Stimulated activated CD4-positive, alpha-beta T cell treated with anti-CD3 and anti-CD28 coated beads, Interleukin-12 subunit alpha, Interleukin-12 subunit beta, amount 100 ng/mL, for 4 hours (primary cell): ENCODE measurements at places on chromosomes 5 and 9.

GRCh38 chr9:79185866-79186265, 385.9 kb upstream of the TLE4 start:
- DNase-seq = no peak

DNA sequence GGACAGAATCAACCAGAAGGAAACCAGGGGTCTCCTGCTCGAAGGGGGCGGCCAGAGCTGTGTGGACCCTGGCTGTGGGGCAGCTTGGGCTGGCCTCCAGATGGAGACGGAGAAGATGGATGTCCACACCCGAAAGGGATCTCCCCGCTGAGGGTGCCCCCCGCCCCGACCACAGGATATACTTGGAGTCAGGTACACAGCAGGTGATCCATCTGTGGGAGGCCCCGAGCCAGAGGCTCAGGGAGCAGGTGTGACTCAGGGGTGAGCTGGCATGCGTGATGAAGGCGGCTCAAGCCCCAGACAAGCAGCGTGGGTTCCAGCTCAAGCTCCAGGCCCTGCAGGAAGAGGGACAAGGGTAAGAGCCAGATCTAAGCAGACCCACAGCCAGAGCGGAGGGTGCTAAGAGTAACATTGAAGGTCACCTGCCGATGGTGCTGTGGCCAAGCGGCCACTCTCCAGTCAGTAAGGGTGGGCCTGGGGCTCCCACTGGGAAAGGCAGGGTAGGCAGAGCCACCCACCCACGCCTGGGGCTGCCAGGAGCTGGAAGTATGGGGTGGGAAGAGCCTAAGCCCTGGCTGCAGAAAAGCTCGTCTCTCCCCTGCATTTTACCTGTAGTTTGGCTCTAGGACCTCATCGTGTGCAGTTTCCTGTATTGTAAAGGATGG, 30.6 kb upstream of the MVB12B start:
- DNase-seq = no peak

- DNase-seq = no peak
These were observed 197.7 kb upstream of the OTULINL start for GRCh38 chr5:14383923-14384322.

GRCh38 chr9:135874859-135875258, 32.5 kb downstream of the CAMSAP1 start:
- no peak for DNase-seq

DNA sequence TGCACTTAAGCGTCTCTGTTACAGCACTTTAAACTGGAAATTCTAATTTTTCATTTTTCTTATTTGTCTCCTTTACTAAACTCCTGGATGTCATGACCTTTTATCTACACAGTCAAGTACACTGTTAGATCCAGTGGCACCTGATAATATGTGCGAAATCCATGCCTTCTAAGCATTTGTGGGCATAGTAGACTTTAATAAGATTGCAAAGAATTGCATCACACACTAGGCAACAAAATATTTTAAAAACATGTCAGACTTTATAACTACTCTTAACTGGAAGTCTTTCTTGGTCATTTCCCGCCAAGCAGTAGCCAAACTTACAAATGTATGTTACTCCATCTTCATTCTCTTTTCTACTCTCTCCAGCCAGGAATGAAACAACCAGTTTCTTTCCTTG, 5.0 kb upstream of the SPINK1 start:
- DNase-seq = no peak

DNA sequence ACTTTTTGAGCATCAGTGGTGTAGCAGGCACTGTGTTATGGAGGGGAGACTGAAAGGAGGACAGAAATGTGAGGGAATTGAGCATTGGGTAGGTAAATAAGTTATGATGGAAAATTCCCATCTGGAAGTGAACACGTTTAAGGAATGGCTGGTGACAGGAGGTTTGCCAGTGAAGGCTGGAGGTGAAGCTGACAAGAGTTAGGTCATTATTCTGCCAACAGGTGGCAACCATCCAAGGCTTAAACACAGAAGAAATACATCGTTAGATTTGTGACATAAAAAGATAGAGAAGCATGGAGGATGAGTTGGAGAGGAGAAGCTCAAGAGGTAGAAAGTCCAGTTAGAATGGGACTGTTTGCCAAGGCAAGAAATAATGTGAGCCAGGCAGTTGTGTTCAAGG, 455.3 kb upstream of the SGCD start:
- no peak for DNase-seq

DNA sequence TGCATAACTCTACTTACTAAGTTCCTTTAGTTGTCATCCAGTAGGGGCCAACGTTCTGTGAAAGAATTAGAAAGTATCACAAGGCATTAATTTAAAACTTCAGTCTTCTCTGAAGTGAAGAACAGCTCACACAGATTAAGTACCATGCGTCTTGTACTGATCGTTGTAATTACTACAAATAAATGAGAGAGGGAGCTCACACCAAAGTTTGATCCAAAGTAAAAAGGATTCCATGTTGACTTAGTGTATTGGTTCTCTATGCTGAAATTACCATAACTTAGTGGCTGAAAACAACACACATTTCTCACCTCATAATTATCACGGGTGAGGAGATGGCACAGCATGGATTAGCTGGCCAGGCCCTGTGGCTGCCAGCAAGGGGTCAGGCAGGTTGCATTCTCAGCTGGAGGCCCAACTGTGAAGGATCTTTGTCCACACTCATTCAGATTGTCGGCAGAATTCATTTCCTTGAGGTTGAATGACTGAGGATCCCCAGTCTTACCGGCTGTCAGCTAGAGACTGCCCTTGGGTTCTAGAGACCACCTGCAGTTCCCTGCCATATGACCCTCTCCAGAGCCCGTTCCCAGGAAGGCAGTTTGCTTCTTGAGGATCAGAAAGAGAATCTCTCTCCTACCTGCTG, 169.1 kb downstream of the YTHDC2 start:
- DNase-seq = no peak

- DNase-seq = no peak
These were observed 191.6 kb downstream of the PLK2 start for GRCh38 chr5:58268268-58268667.

GRCh38 chr5:42824347-42824976, 12.8 kb upstream of the SELENOP start:
- DNase-seq = no peak

- DNase-seq = no peak
These were observed 647.2 kb downstream of the BNC2 start for GRCh38 chr9:16223074-16223871.

DNA sequence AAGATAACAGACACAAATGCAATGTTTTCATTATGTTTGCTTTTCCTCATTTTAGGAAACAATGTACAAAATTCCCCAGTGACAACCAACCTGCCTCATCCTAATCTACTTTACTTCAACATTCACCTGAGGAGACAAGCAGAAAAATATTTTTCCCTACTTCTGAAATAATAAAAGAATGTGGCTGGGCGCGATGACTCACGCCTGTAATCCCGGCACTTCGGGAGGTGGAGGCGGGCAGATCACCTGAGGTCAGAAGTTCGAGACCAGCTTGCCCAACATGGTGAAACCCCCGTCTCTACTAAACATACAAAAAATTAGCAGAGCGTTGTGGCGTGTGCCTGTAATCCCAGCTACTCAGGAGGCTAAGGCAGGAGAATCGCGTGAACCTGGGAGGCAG, 36.9 kb downstream of the MYO10 start:
- DNase-seq = no peak

GRCh38 chr9:72524820-72525540, 3.6 kb downstream of the TMC1 start:
- peak; percentile 5 for DNase-seq

DNA sequence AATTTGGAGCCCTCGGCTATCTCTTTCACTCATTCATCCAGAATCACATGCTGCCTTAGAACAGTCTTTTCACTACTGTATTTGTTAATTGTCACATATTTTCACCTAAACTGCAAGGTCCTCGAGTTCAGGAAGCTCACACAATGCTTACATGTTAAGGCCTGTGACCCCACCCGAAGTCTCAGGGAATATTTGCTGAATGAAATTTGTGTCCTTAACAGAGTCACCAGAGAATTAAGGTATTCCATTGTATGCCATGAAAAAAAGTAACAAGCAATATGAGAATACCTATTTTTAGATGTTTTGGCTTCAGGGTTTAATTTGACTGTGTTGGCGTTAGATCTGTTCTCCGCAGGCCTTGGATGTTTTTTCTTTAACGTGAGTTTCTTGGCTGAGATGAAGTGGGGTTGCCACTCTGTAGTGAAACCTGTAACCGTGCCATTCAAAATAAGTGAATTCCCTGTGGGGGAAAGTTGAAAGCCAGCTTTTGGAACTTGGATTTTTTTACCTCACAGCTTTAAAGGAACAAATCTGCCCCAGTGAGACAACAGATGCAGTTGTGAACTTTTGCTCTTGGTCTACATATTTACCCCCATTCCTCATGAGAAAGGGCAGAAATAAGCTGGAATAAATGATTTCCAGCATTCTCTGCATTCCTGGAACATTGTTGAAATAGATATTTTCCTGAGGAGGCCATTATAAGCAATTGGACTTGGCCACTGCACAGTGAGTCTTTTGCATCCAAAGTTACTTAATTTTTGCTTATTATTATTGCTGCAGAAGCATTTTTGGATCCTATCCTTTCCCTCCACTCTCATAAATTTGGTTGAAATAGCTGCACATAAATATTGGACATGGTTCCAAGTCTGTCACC, 35.9 kb upstream of the FBP1 start:
- DNase-seq = no peak

DNA sequence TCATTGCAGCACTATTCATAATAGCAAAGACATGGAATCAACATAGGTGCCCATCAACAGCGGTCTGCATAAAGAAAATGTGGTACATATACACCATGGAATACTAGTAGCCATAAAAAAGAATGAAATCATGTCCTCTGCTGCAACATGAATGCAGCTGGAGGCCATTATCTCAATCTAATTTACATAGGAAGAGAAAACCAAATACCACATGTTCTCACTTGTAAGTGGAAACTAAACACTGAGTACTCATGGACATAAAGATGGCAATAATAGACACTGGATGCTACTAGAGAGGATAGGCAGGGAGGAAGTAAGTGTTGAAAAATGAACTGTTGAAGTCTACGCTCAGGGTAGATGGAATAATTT, 203.9 kb upstream of the CDH9 start:
- no peak for DNase-seq
